Placental epithelial cell (primary cell): ENCODE measurements at places on chromosomes 13 and 19. TPM values are rescaled to one million over a fixed set of nuclear protein-coding genes. Genes with fewer than 3 reads are reported as not detected.

The F2RL3 gene
- not detected in 2 replicates for total RNA-seq

The KDELR1 gene
- 198 and 212 TPM in 2 replicates for total RNA-seq

The WASF3 gene
- 6.5 and 6.7 TPM in 2 replicates for total RNA-seq

The DACH1 gene
- total RNA-seq: not detected in 2 replicates

The ZNF574 gene
- total RNA-seq: 19.2 and 28.1 TPM in 2 replicates

The ACOD1 gene
- total RNA-seq: not detected in 2 replicates

The FTL gene
- total RNA-seq: 1,769 and 2,040 TPM in 2 replicates

The TNFSF11 gene
- total RNA-seq: not detected in 2 replicates

The SBSN gene
- total RNA-seq: not detected in 2 replicates

The METTL21C gene
- total RNA-seq: 0.39 TPM in 1 of 2 replicates, not detected in the other

The PSG6 gene
- 0.43 TPM in 1 of 2 replicates, not detected in the other for total RNA-seq

The ZNF675 gene
- 23.4 and 27.5 TPM in 2 replicates for total RNA-seq

The ZNF682 gene
- total RNA-seq: 2.3 and 3.1 TPM in 2 replicates

The PDE4C gene
- total RNA-seq: under 0.01 and 0.22 TPM in 2 replicates

The SRRM5 gene
- total RNA-seq: under 0.01 and 0.22 TPM in 2 replicates

The KLC3 gene
- total RNA-seq: 33.4 and 39.1 TPM in 2 replicates

The LILRB5 gene
- not detected in 2 replicates for total RNA-seq

The DCLK1 gene
- 0.11 and 0.39 TPM in 2 replicates for total RNA-seq

The GPR183 gene
- 0.11 TPM in 1 of 2 replicates, not detected in the other for total RNA-seq

The ZNF575 gene
- under 0.01 TPM in 1 of 2 replicates, not detected in the other for total RNA-seq

The MIER2 gene
- 13.3 and 16.5 TPM in 2 replicates for total RNA-seq

The PRTN3 gene
- total RNA-seq: not detected in 2 replicates

The SIGLEC9 gene
- not detected in 2 replicates for total RNA-seq
